MM.1S (cell line): ENCODE measurements at places on chromosomes 4 and X.

GRCh38 chrX:147911192-147912022, at the start of gene FMR1:
Gene FMR1 (plus strand): TSS chrX:147911919. CDS start chrX:147912180, 261 bp downstream.
- DNase-seq, result peak; percentile 93

DNA sequence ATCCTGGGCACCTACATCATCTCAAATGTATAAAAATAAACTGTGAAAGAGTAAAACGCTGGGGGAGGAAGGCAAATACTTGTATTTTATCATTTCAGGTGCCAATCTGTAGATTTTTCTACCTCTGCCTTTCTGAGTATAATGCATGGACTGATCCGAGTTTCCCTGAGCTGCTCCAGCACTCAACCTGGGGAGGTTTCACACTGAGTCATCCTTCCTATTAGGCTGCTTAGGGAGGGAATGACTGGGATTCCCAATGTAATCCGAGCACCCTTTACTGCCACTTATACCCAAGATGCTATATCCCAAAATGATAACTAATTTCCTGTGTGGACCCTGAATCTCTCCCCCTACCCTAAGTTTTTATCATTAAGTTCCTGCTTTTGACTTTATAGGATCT, 126.6 kb downstream of the HNRNPD start:
- DNase-seq, result no peak

DNA sequence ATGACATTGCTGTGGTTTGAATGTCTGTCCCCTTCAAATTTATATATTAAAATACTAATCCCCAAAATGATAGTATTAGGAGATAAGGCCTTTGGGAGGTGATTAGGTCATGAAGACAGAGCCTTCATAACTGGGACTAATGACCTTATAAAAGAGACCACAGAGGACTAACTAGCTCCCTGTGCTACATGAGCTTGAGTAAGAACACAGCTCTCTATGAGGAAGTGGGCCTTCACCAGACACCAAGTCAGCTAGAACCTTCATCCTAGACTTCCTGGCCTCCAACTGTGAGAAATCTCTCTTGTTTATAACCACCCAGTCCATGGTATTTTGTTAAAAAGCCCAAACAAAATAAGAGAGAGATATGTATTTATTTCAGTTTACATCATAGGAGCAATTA, 242.2 kb upstream of the CTSO start:
- no peak for DNase-seq

DNA sequence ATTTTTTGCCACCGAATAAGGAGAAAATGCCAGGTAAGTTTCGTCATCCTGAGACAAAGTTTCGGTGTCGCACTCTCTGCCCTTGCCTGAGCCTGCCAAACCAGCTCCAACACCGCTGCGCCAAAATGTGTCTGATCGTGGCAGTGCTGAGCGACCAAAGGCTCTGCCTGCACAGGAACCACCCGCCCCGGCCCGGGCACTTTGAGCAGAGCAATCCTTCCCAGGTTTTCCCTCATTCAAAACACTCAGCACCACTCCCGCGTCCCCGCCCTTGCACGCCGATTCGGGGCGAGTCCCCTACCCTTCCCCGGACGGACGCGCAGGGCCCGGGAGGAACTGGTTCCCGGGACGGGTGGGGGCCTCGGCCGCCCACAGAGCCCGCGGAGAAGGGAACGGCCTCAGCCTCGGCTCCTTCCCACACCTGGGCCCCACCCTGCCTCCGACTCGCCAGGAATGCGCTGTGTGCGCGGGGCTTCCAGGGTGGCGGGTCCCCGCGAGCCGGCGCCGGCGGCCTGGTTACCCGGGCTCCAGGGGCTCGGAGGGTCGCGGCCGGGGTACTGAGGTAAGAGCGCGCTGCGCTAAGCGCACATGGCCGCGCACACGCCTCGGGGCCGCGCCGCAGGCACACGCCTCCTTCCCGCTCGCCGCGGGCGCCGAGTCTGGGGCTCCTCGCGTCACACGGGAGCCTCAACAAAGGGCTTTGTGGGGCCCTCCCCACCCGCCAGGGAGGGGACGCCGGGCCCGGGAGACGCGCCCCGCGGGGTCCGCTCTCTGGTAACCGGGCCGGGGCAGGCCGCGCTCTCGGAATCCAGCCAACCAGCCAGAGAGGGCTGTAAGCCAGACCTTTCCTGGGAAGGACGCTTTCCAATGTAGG, at the start of gene C4orf36:
Gene C4orf36, minus strand, starts transcription at position 661 of the 874 bp plus-strand sequence. CDS start 902 bp downstream, outside the sequence.
- DNase-seq, result peak; percentile 59

DNA sequence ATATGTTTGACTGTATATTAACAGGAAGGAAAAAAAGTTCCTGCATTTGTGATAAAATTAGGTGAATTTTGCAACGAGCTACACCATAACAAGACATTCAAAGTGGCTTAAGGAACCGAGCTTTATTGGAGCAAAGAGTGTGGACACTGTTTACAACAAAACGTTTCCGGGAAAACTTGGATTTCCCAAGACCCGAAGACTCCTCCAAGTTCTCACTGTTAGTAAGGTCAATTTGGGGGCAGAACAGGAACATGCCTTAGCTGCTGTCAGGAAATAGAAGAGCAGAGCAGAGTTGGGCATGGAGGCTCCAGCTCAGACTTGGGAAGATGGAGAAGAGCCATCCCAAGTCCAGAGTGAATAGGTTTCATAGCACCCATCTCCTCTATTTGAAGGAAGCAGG, 16.5 kb downstream of the ADH6 start:
- no peak for DNase-seq
